ENCODE measurements at places on chromosomes 2 and 18.

GRCh38 chr2:212908682-212909435 lies 242.6 kb downstream of the IKZF2 start:
- DNase-seq = no peak

DNA sequence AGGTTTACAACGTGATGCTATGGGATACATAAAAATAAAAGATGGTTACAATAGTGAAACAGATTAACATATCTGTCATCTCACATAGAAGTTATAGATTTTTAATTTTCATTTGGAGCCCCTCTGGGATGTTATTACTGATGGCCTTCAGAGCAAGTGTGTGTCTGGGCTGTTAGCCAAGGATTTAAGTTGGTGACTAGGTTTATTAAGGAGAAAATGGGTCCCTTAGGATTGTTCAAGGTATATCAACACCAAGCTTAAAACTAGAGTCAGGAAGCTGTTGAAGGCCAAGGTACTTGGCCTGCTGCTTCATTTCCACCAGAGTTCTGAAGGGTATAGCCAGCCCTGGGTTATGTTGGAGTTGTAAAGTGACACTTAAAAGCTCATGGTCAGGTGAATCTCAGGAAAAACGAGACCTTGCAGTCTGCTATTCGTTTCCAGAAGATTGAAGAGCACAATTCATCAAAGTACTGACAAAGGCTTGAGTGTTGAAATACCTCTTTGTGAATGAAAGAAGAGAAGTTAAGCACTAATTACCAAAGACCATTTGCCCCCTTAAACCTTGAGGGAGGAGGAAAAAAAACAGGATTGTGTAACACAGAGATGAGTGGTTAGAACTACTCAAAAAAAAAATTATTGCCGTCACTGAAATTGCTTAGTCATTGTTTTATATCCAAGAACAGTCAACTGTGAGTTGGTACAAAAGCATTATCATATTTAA lies 48.4 kb downstream of the MAP2 start:
- DNase-seq = no peak

DNA sequence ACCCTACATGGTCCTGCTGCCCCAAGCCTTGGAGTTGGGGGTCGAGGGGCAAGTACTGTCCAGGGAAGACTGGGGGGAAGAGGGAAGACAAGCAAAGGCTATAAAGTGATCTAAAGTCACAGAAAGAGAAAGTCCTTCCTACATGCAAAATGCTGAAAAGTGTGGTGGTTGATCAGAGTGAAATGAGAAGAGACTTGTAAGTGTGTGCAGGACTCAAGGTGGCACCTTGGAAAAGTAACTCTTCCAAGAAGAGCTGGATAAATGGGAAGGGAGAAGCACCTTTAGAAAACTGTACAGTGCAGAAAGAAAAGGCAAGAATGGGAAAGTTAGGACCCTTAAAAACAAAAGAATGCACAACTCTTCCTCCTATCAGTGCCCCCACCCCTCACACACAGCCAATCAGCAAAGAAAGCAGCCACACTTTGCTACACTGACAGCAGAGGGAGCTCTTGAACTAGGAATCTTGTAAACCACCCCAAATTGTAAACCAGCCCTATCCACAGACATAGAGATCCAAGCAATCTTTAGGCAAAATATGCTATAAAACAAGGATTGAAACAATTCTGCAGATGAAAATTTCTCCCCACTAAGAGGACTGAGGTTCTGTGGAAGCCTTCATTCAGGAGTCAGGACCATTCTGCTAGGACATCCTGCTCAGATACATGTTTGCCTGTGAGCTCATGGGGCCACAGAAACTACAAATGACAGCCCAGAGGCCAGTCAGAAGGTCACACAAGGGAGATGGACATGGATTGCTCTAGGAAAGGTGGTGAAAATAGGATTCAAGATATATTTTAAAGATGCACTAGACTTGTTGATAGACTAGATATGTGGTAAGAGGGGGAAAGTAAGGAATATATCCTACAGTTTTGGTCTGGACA lies 146.4 kb downstream of the FTCDNL1 start:
- DNase-seq = no peak

DNA sequence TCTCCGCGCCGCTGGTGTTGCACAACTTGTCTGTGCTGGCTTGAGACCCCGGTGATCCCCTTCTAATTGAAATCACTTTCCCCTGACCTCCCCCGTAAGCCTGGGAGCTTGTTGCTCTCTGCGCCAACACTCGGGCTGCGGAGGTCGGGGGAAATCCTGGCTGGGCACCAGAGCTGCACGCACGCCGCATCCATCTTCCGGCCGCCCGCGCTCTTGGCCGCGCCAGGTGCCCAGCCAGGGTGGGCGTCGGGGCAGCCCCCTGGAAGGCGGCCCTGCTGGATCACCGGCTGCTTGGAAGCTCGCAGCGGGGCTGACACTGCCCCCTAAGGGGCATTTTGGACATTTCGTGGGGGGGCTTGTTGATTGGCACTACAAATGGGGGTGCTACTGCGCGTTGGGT lies 280.3 kb upstream of the SKOR2 start:
- DNase-seq = no peak

GRCh38 chr18:4593459-4593858 lies 138.4 kb upstream of the DLGAP1 start:
- no peak for DNase-seq
